DMS153 (cell line): ENCODE measurements at places on chromosomes 6 and 20.

DNA sequence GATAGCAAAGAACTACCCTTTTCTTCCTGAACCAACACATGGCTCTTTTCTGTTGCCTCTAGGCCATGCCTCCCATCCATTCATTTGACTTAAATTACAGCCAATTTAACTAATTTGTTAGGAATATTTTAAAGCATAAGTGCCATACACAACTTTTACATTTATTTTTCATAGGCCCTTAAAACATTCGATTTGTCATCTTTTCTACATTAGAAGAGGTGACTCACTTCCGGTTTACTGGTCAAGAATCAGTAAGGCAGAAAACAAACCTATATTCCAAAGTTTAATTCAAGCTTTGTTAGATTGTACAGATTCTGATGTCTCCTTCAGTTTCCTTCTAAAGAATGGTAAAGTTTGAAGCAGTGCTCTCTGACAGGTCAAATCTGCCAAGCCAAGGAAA is 344.3 kb downstream of the SAMD5 start:
- DNase-seq = no peak

DNA sequence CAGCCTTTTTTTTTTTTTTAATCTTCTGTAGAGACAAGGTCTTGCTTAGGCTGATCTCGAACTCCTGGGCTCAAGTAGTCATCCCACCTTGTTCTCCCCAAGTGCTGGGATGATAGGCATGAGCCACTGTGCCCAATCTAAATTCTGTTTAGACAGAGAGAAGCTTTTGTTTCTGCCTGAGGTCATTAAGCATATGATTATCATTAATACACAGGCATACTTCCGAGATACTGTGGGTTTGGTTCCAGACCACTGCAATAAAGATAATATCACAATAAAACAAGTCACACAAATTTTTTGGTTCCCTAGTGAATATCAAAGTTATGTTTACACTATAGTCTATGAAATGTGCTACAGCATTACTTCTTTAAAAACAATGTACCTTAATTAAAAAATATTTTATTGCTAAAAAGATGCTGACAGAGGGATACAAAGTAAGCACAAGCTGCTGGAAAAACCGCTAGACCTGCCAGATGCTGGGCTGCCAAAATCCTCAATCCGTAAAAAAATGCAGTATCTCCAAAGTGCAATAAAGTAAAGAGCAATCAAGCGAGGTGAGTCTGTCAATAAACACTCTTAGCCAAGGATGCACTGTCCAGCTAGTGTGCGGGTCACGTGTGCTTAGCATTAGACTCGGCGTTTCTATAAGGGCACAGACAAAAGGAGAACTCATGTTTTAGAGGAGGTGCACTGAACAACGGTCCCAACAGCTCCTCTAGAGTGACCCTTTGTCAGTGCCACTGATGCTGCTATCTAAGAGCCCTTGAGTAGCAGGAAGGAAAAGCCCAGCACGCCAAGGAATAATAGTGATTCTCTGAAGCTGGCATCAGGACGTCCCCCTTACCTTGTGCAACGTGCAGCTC is 16.1 kb downstream of the TXNDC5 start:
- no peak for DNase-seq

DNA sequence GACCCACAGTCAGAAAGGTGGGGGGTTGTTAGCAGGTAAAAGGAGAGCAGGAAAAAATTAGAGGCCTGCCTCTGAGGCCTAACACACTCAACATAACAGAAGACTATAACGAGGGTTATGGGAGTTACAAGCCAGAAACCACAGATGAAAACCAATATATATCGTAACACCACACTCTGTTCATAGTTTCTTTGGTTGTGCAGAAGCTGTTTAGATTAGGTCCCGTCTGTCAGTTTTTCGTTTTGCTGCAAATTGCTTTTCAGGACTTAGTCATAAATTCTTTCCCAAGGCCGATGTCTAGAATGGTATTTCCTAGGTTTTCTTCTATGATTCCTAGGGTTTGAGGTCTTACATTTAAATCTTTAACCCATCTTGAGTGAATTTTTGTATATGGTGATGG is 3.7 kb upstream of the MAP3K5 start:
- no peak for DNase-seq

- no peak for DNase-seq
Measured at GRCh38 chr6:4844108-4844507, 67.9 kb downstream of the CDYL start.

DNA sequence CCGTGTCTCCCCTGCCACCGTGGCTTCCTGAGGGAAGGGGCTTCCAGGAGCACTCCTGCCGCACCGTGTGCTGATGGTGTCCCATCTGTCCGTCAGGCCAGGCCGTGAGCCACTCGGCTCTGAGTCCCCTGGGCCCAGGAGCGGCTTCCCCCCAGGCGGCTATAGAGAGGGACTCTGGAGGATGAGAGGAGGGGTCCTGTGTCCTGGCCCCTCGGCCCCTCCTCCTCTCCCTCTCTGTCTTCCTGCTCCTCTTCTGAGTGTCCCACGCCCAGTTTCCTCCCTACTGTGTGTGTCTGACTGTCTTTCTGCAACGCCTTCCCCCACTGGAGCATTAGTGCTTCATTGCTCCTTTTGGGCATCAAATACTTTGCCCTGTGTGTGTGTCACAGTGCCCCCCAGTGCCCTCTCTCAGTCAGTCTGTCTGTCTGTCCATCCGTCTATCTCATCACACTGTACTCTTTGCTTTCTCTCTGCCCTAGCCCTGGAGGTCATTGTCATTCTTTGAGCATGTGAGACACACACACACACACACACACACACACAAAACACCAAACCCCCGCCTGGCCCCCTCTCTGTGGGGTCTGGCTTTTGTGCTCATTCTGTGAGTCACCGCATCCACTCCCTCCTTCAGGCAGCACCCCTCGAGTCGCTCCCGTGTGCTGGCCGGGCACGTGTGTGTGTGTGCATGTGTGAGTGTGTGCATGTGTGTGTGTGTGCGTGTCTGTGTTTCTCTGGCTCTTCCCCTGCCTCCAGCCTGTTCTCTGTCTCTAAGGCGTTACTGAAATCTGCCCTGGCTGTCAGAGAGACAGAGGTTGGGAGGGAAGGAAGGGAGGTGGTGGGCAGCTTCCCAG is 71.9 kb downstream of the SRC start:
- DNase-seq = no peak

GRCh38 chr6:134177236-134177635 is 124.8 kb upstream of the SLC2A12 start:
- DNase-seq = no peak

GRCh38 chr20:16405254-16405653 is 168.0 kb downstream of the KIF16B start:
- no peak for DNase-seq

- no peak for DNase-seq
Measured at GRCh38 chr20:8215361-8215781, 83.3 kb downstream of the PLCB1 start.

- DNase-seq = no peak
Measured at GRCh38 chr20:1696521-1697209, 39.1 kb upstream of the SIRPG start.

- DNase-seq = no peak
Measured at GRCh38 chr6:28005975-28006374, 48.9 kb downstream of the OR2B6 start.
